ENCODE measurements at places on chromosomes 5 and 9. TPM values are rescaled to one million over a fixed set of nuclear protein-coding genes. Genes with fewer than 3 reads are reported as not detected.
A peak's percentile ranks its signal among the peaks of the same experiment; 100 is the strongest.

TMC1 gene
- total RNA-seq = 0.82 TPM

ADAMTS12 gene
- total RNA-seq = 55.1 TPM

PSMB7 gene
- total RNA-seq = 86.1 TPM

PFDN1 gene
- 42.0 TPM for total RNA-seq

PCDHB8 gene
- total RNA-seq = 3.5 TPM

GRCh38 chr9:77926371-77926878, 105.2 kb downstream of the GNAQ start:
- DNase-seq = no peak

GRCh38 chr5:138972836-138973235, 97.7 kb upstream of the LRRTM2 start:
- no peak for DNase-seq

GRCh38 chr9:136629879-136630661, 32.6 kb upstream of the EGFL7 start:
- peak; percentile 72 for DNase-seq

GRCh38 chr9:133960568-133961129, 31.5 kb downstream of the VAV2 start:
- DNase-seq = no peak

All from lung (tissue), 17 donors.